ENCODE measurements at places on chromosomes 6 and 20.

DNA sequence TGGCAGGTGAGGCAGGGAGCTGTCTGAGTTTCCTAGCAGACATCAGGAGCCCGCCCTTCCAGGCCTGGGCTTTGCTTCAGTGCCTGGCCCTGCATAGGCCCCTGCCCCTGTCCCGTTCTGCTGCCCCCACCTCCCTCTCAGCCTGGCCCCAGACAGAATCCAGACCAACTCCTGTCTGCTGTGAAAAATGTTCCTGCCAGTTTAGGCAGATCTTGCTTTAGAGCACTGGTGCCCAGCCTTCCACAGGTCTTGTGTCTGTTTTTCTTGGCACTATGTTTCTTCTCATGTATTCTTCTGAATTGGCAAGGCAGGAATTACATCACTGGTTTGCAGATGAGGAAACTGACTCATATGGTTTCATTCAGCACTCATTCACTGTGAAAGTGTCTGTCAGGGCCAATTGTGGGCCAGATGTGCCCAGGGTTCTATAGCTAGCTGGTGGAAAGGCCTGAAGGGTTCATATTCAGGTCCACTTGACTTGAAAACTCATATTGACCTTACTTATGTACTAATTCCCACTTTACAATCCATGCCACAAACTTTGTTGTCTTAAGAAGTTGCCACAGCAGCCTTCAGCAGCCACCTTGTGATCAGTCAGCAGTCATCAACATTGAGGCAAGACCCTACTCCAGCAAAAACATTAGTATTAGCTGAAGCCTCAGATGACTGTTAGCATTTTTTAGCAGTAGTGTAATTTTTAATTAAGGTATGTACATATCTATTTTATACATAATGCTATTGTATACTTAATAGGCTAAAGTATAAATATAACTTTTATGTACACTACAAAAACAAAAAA, 40.5 kb downstream of the HLA-F start:
- DNase-seq: no peak

DNA sequence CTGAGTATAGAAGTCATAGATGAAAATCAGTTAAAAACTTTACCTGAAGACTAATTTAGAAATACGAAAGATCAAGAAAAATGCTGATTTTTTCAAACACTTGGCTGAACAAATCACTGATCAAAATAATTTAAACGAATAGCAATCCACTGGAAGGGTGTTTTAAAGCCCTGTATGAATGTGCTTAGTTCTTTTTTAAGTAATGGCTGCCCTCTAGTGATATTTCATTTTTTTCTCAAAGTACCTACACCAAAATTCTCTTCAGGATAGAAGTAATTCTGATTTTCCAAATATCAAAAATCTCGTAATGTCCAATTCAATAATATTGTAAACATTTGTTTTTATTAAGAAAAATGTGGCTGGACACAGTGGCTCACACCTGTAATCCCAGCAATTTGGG, 32.5 kb downstream of the AKAP7 start:
- no peak for DNase-seq

DNA sequence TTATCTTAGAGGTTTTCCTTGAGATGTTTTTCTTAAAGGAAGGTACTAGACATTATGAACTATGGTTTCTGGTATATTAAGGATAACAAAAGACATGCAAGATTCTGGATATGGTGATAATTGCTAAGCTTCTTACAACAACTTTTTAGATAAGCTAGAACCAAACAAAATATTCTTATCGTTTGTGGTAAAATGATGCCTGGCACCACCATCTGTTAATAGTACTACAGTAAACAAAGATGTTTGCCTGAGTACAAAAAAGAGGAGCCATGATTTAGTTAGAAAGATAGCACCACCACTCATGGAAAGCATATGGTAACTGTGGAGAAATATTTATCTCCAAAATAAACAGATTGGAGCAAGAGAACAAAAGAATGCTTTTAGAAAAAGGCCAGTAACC, 747.3 kb downstream of the COL12A1 start:
- no peak for DNase-seq

DNA sequence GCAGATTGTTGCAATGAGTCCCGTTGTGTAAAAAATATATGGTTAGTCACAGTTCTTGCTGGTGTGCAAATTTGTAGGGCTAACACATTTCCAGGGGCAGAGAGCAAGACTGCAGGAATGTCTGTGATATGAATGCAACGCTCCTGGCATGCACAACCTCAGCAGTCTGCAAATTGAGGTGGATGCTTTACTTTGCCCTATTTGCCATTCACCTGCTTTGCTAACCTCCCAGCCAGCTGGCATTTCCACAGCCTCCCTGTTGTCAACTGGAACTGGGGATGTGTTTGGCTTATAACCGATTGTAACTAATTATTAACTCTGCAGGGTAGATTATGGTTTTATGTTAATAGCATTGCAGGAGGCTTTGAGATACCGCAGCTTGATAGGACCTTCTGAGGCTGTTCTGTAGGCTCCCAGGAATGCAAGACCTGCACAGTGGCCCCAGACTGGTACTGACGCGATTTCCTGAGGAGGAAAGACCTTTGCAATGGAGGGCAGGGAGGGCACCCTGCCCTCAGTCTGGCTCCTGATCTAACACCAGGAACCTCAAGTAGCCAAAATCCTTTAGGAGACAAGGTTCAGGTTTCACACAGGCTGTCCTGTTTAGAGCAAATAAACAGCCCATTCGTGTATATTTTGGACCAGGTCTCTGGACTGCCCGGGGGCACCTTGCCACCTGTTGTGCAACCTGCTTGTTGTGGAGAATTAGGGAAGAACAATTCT, 53.4 kb downstream of the EDN1 start:
- no peak for DNase-seq

DNA sequence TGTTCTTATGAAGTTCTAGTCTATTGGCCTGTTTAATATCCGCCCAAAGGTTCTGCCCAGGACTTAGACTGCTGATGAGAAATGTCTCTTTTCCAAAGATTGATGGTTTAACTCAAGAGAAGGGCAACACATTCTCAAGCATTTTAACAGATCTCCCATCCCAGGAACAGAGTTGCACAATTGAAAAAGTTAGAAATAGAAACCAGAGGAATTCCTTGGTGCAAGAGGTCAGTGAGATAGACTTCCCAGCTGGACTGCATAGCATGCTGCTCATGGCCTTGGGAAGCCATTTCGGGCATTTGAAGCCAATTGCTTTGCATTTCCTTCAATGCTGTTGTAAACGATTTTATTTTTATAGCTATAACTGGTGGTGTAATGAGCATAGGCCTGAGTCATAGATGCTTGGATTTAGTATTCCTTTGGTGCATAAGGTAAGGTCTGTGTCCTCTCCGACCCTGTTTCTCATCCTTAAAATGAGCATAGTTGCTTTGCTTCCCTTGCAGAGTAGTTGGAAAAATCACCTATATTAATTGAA, 292.2 kb upstream of the JAG1 start:
- DNase-seq: no peak

GRCh38 chr6:11785774-11786579, 7.4 kb upstream of the ADTRP start:
- no peak for DNase-seq
